ENCODE measurements at places on chromosomes 1 and 21.

- DNase-seq, result no peak
Measured at GRCh38 chr21:34833465-34833864, 164.7 kb downstream of the CLIC6 start.

GRCh38 chr1:219039017-219039681 is 134.5 kb upstream of the LYPLAL1 start:
- DNase-seq, result no peak

- DNase-seq, result no peak
Measured at GRCh38 chr1:214187121-214187900, 93.6 kb upstream of the SMYD2 start.

- no peak for DNase-seq
Measured at GRCh38 chr1:206590025-206590758, 22.1 kb downstream of the EIF2D start.

All from NCI-H1048 (cell line).